Erythroblast (primary cell): ENCODE measurements at places on chromosomes 7 and 10.

DNA sequence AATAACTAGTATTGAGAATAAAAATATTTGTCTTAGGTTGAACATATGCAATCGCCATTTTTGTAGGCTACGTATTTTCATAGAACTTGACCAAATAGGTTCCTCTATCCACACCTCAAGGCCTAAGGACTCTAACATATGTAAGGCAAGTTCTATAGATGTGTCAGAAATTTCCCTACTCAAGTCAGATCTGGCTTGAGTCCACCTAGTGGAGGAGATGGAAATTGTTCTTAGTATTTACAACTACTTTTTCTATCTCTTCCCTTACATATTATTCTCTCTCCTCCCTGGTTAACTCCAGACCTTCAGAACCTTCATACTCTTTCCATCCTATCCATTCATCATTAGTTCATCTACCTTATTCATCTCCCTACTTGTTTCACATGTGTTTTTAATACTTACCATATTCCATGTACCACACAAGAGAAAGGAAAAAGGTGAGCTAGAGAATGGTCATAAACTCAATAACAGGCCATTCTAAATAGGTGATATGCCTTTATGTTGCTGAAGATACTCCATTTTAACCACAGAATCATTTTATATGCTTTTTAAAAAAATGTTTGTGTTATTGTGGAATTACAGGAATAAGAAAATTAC, 174.5 kb upstream of the HDAC9 start:
- DNase-seq: peak; percentile 40

DNA sequence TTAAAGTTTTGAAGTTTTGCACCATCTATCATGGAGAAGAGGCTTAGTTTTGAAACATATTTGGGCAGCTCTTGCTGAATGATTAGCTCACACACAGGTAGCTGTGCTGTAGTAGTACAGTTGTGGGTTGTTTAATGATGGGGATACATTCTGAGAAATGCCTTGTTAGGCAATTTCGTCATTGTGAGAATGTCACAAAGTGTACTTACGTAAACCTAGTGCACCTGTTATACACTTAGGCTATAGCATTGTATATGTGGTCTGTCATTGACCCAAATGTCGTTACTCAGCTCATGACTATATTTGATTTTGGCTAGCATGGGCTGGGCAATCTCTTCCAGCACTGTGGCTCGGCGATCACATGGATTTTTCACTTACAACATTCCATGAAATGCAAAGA, 247.2 kb upstream of the IGFBP3 start:
- DNase-seq: no peak

GRCh38 chr7:105399043-105399725, 10.5 kb upstream of the SRPK2 start:
- DNase-seq: no peak

DNA sequence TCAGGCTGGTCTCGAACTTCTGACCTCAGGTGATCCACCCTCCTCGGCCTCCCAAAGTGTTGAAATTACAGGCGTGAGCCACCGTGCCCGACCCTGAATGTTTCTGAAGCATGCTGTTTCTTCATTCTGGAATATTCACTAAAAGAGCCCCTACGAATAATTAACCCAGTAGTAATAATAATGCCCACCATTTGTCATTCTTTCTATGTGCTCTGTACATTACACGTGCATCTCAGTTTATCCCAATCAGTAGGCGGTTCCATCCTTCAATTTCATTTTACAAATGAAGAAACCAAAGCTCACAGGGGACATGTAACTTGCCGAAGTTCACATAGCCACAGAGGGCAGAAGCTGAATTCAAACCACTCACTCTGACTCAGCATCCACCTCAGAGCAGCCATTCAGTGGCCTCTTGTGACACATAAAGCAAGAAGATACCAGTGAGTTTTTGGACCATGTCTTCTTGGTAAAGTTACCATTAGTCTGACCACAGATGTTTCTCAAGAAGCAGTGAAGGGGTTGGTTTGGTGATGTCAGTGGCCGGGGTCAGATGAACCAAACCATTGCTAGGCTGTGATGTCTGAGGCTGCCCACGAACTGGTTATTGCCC, 71.9 kb upstream of the DUSP5 start:
- DNase-seq: peak; percentile 74

DNA sequence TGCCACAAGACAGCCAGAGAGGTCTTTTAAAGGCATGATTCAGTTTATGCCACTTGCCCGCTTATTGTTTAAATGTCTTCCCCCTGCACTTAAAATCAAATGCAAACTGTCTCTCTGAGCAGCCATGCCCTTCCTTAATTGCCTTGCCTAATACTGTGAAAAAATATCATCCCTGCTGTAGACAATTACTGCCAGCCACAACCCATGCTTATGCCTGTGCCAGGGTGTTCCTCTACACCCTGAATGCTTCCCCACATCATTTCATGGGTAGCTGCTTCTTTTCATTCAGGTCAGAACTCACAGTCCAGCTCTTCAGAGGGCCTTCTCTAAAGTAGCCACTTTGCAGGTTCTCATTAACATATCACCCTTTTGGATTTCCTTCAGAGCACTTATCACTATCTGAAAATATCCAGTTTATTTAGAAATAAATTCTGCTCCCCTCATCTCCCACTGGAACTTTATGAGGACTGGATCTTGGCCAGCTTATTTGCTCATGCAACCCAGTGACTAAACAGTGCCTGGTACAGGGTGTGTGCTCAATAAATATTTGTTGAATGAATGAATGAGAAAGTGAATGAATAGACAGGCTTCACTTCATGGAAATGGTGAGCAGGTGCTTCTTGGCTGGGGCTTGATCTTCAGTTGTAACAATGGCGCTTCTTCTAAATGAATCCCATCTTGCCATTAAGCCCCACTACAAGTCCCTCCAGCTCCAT, 162.4 kb upstream of the MDFIC start:
- no peak for DNase-seq

DNA sequence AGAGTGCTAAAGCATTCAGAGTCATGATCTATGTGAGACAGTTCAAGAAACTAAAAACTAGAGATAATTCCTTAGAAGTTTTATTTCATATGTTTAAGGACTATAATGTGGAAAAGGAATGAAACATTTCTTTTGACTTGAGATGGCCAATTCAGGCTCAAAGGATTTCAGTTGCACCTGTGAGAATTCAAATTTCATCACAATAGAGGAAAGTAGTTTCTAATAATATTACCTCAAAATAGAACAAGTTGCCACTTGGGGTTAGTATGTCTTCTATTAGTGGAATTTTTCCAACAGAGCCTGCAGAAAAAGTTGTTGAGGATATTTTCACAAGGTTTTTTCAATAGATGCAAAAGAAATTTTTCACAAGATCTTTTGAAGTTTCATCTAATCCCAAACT, 37.4 kb downstream of the TMEM26 start:
- DNase-seq: no peak

- DNase-seq: no peak
Measured at GRCh38 chr7:91239772-91240171, 24.5 kb upstream of the FZD1 start.

DNA sequence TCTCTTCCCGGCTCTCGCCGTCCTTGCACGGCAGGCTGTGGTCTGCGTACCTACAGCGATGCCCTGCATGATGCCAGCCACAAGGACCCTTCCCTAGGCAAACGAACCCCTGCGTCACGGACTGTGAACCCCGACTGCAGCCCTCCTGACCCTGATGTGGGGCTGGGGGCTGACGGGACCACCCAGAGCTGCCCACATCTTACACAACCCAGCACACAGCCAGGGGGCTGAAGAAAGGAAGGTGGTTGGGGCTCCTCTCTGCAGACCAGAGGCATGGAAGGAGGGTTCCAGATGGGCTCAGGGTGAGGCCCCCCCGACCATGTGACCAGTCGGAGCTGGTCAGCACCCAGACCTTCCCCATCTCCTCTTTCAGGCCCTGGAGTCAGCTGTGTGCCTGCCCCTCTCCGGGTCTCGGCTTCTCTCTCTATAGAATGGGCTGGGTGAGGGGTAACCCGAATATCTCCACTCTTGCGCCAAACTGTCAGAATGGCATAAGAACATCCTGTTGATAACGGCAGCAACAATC, 41.4 kb downstream of the EBF3 start:
- DNase-seq: no peak

- DNase-seq: no peak
Measured at GRCh38 chr7:100545360-100546128, 6.5 kb downstream of the AGFG2 start.

- no peak for DNase-seq
Measured at GRCh38 chr7:45515346-45515745, 58.8 kb upstream of the ADCY1 start.

GRCh38 chr10:29081231-29081630, 207.6 kb upstream of the LYZL1 start:
- no peak for DNase-seq

- DNase-seq: no peak
Measured at GRCh38 chr7:55104712-55105433, 86.1 kb downstream of the EGFR start.

GRCh38 chr10:107450056-107450455, 285.6 kb upstream of the SORCS1 start:
- DNase-seq: no peak

DNA sequence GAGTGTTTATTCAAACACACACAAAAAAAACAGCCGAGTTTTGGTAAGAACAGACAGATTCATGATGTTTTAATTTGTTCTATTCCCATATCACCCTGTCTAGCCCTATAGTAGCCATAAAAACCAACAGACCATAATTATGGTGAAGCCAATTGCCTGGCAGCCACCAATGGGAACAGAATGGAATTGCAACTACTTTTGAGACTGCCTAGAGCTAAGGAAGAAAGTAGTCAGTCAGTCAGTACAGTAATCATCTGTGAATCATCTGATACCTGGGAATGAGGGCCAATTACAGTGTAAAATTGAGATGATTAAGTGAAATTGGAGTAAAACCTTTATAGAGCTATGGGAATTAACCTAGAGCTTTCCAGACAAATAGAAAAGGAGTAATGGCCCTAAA, 952.7 kb upstream of the KCND2 start:
- DNase-seq: no peak

GRCh38 chr7:7581531-7582179, 15.0 kb downstream of the MIOS start:
- no peak for DNase-seq

DNA sequence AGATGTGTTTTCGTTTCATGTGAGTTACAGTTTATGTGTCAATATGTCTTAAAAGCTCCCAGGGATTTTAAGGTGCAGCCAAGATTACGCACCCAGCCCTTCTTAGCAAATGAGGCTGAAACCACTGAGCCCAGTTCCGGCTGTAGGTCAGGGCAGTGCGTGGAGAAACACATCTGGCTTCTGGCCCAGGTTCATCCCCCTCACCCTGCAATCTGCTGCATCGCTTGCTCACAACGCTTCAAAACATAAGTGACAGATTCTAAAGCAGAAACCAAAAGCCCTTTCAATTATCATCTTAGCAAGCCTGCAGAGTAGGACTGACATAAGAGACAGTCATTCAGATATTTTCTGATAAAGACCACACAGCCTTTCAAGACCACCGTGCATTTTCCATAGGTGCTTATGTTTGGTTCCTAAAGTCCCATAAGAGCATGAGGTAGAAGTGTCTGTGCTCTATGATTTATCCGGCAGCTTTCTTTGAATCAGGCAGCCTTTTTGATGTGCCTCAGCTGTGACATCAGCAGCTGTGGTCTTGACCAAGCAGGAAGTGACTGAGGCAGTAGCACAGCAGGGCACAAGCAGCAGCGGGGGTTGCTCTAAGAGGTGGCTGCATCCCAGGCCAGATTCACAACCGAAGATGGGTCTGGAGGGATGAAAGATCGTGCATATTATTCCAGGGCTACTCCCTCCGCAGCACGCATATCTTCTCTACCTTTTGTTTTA, 72.1 kb upstream of the LYZL2 start:
- no peak for DNase-seq

GRCh38 chr10:72790216-72790990, 98.5 kb downstream of the MCU start:
- no peak for DNase-seq

GRCh38 chr10:59945590-59945989, 39.2 kb upstream of the CCDC6 start:
- no peak for DNase-seq

DNA sequence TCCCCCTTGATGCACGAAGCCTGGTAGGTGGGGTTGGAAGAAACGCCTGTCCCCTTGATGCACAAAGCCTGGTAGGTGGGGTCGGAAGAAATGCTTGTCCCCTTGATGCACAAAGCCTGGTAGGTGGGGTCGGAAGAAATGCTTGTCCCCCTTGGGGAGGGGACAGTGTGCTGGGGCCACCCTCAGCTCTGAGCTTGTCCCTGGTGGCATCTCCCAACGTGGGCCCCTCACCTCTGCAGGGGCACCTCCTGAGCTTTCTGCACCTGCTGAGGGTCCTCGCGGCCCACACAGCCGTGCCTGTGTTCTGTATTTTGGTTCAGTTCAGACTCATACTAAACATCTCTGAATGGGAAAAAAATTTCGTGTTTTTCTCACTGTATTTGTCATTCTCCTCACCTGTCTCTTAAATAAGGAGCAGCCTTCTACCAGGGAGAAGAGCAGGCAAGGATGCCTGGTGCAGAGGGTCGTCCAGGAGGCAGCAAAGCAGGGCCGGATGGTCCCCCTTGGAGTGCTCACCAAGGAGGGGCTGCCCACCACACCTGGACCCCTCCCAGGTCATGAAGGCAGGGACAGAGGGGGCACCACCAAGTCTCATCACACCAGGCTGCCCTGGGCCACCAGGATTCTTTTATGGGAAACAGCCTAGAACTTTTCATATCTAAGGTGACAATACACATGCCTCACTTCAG, 24.7 kb downstream of the VIPR2 start:
- no peak for DNase-seq

DNA sequence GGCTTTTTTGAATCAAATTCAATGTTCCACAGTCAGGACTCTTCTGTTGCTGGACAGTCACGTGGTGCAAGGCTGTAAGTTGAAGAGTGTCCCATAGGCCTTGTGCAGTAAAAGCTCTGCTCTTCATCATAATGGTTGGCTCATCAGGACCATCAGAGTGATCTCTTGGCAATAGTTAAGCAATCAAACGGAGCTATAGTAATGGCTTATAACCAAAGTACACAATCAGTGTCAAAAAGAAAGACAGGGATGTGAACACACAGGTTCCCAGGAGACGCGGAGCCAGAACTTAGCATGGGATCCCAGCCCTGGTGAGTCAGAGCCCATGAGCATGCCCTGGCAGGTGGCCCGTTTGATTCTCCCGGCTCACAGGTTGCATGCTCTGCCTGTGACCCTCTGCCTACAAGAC, 10.8 kb upstream of the GPNMB start:
- no peak for DNase-seq

GRCh38 chr7:82166260-82167015, 277.1 kb downstream of the CACNA2D1 start:
- DNase-seq: no peak

GRCh38 chr10:62894156-62894555, 78.0 kb upstream of the EGR2 start:
- DNase-seq: no peak

GRCh38 chr10:114479307-114479706, 75.0 kb upstream of the AFAP1L2 start:
- DNase-seq: no peak

- DNase-seq: no peak
Measured at GRCh38 chr7:70568674-70569334, 563.1 kb upstream of the GALNT17 start.
